Fibroblast of skin of left biceps (primary cell): ENCODE measurements at places on chromosomes 11 and 22.

DNA sequence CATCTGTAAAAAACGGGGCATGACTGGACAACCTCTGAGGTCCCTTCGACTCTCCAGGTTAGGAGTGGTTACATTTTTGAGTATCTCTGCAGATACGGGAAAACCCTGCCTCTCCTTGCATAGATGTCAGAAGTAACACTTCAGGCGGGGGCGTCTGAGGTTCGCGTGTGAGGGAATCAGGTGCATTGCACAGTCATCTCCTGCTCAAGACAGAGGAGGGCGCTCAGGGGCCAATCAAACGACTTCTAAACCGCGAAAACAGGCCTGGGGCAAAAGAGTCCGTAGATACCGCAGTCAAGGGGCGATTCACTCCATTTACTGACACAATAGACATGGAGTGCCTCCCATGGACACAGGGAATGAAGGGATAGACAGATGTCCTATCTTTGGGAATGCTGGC lies 31.7 kb downstream of the KIRREL3 start:
- DNase-seq, result no peak

DNA sequence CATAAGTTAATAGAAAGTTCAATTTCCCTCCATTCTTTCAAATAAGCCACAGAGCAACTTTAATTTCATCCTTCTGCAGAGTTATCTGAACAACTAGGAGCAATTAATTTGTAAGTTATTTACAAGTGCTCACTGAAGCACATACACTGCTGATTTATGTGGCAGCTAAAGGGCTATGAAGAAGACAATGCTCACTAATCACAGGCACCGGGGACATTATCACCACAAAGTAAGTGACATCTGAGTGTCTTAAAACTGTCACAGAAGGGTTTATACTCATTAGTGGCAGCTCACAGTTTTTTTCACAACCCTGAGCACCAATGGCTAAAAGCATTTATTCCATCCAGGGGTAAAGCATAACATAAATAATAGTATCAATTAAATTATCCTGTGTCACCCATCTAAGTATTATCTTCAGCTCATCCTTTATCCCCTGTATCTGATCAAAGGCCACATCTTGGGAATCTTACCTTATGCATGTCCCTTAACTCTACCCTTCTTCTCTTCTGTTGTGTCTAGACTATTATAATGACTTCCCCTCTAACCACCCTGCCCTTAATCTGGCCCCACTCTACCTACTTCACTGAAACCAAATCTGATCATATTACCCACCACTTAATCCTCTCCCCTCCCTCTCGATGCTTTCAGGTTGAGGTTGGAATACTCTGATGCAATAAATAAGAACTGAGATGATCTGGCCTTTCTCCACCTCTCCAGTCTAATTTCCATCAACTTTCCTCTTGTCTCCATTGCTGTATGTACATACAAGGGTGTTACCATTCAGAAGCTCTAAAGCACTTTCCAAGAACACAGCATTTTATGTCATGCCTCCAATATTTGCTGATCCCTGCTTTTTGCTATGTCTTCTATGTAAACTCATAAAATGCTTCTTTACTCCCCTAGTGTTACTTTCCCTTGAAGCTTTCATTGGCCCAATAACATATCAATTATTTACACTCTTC lies 252.7 kb downstream of the CASP12 start:
- DNase-seq, result no peak

GRCh38 chr22:29626497-29627195 lies 23.2 kb downstream of the NF2 start:
- DNase-seq, result peak; percentile 78

DNA sequence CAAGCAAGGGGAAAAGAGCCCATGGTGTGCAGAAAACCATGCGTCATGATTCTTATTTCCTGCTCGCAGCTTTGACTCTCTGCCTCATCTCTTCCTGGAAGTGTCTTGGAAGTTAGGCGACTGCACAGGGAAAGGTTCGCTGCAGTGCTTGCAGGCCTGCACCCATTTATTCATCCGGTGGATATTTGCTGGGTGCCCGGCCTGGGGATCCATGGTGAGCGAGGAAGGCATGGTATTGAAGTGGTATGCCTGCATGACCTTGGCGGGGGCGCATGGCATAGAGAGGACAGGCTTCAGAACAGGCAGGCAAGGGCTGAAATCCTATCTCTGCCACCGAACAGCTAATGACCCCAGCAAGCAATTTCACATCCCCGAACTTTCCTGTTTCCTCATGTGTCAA lies 40.6 kb downstream of the FAM83F start:
- no peak for DNase-seq

GRCh38 chr11:77377734-77378133 lies 76.2 kb upstream of the GDPD4 start:
- DNase-seq, result no peak

- no peak for DNase-seq
Measured at GRCh38 chr11:30314625-30315024, 8.3 kb upstream of the ARL14EP start.

DNA sequence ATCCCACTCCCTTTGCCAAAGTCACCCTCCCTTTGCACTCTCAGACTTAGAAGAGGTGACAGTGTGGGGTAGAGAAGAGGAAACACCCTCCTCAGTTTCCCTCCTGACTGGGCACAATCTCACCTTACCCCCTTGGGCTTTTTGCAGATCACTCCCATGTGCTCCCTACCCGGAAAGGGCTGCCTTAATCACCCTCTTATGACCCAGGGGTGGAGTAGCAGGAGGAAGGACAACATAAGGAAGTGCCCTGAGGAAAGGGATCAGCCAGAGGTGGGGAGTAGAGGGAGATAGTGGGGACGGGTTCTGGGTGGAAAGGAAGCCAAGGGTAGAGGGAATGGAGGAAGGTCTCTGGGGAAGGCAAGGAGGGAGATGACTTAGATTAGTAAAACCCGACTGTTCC lies 52.0 kb downstream of the NRXN2 start:
- DNase-seq, result no peak

- no peak for DNase-seq
Measured at GRCh38 chr22:50695421-50696250, 23.0 kb downstream of the SHANK3 start.

DNA sequence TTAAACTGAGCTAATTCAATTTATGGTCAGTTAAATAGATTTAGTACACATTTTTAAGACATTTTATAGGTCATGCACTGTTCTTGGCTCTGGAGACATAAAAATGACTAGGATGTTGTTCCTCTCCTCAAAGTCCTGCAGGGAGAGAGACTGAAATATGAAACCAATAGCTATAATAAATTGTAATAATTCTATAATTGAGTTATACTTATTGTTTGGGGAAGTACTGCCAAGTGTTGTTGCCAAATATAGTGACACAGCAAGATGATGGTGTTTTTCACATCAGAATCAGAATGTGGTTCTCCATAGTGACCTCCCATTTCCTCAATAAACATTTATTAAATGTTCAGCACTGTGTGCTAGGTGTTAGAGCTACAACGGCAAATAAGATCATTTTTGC lies 470.6 kb downstream of the NTM start:
- DNase-seq, result no peak

- DNase-seq, result no peak
Measured at GRCh38 chr11:73498343-73498742, 99.6 kb downstream of the FAM168A start.

- DNase-seq, result no peak
Measured at GRCh38 chr22:28826921-28827320, 26.6 kb upstream of the XBP1 start.

- no peak for DNase-seq
Measured at GRCh38 chr11:72363112-72363511, 71.2 kb downstream of the CLPB start.

- no peak for DNase-seq
Measured at GRCh38 chr11:124584681-124585372, 15.0 kb downstream of the OR8A1 start.

GRCh38 chr22:48867891-48868290 lies 959.8 kb downstream of the BRD1 start:
- no peak for DNase-seq

DNA sequence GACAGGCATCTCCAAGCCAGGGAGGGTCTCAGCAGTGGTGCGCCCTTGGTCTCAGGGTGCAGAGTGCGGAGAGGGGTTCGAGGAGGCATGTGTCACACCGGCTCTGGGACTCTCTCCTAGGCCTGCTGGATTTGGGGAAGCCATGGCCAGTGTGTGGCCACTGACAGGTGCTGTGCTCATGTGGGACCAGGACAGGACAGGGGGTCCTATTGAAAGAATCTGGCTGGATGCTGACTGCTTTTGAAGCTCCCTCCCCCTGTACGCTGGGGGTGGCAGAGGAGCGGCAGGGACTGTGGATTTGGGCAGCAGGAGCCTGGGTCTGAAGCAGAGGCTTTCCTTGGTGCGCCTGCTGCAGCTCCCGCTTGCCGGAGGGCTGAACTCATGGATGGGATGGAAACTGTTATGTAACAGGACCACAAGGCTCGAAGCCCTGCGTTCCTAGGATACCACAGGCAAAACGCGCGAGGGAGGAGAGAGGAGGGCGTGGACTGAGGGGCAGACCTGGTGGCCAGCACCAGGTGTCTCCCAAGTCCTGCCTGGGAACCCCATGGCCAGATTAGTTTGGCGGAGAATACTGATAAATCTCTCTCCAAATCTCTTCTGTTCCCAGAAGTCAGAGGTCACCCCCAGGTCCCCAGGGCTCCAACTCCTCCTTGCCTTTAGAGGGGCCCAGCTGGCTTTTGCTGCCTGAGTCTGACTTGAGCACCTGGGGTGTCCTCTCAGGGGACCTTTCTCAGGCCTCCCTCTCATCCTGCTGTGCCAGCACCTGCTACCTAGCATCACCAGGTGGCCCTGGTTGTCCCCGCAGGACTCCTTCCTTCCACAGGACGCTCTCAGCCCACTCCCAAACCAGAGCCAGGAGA lies 13.8 kb upstream of the TEF start:
- no peak for DNase-seq

- DNase-seq, result no peak
Measured at GRCh38 chr11:91124363-91124762, 901.5 kb upstream of the CHORDC1 start.

DNA sequence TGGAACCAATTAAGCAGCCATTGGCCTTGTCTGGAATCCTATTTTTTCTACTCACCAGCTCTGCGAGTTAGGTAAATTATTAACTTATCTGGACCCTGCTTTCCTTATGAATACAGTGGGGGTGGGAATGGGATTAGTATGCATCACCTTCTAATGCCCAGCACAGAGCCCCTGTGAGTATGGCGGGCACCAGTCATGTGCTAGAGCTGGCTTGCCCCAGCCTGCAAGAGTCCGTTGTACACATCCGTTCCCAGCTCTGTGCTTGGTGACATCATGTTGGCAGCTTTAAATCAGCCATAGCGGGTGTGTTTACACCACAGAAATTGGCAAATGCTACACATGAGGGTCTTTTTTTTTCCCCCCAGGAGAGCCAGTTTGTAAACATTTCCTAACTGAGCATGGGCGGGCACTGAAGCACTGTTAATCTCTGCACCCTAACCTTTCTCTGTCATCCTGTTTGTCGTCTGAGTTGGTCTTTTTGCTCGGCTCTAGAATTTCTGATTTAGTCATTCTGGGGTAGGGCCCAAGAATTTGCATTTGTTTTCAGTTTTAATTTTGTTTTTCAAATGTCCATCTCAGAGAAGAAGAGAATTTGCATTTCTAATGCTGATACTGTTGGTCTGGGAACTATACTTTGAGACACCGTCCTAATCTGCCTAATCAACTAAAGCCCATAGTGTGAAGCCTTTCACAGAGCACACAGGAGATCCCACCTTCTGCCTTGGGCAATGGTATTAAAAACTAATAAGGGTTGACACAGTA lies 130.3 kb upstream of the TBCEL start:
- DNase-seq, result no peak

GRCh38 chr11:112345706-112346105 lies 85.0 kb upstream of the PLET1 start:
- no peak for DNase-seq

GRCh38 chr11:12924650-12925049 lies 84.5 kb upstream of the RASSF10 start:
- DNase-seq, result no peak

GRCh38 chr22:40423310-40423688 lies 52.9 kb downstream of the SGSM3 start:
- no peak for DNase-seq

- no peak for DNase-seq
Measured at GRCh38 chr22:50612528-50613221, 12.1 kb downstream of the MAPK8IP2 start.

- peak; percentile 12 for DNase-seq
Measured at GRCh38 chr11:70650075-70650909, 252.0 kb downstream of the CTTN start.

GRCh38 chr22:46267431-46268279 lies at the start of gene TTC38:
TSS of gene TTC38 (plus strand) at chr22:46268008. CDS start at chr22:46268040, 32 bp downstream.
- peak; percentile 29 for DNase-seq
